ENCODE measurements at places on chromosomes 1 and 21.

DNA sequence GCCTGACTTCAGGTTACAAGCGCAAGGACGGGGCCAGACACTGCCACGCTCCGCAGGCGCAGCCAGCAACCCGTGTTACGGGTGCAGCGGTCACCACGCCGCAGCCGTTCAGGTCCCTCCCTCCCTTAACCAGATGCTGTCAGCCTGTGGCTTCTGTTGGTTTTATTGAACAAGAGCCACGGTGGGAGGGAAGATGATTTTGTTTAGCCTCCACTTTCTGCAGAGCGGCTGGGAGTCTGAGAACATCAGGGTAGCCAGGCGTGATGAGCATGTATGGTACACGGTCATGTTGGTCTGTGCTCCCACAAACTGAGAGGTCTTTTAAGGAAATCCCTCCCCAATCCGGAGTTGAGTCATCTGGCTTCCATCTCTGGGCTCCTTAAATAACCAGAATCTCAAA, 18.5 kb upstream of the ADARB1 start:
- no peak for DNase-seq

- DNase-seq, result no peak
These were observed 789 bp upstream of the S100A14 start for GRCh38 chr1:153616917-153617311.

GRCh38 chr1:74690909-74691308, 17.3 kb upstream of the ERICH3 start:
- peak; percentile 3 for DNase-seq

GRCh38 chr1:220272841-220273090, 513 bp upstream of the RAB3GAP2 start:
- peak; percentile 25 for DNase-seq

DNA sequence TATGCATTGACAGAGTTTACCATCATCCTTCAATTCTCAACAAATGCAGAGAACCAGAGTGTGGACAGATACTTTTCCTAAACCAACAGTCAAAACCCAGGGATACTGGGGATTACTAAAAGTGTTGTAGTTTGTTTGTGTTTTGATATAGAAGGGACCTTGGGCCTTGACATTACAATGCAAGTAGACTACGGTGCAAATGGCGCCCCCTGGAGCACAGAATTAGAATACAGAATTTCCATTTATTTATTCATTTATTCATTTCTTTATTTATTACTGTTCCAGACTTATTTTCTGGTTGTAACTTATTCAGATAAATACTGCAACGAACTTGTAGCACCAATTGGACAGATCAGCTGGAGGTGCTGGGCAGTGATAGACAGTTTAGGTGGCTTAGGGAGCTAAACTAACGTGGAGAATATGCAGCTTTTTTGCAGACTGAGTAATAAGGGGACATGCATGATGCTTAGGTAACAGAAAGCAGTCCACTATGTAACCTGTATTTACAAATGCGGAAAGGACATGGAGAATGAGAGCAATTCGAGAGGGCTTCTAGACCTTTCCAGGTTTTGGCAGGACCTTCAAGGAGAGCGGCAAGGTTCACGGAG, 42.6 kb downstream of the KIRREL1 start:
- DNase-seq, result peak; percentile 11
